ENCODE measurements at places on chromosomes 7 and 10.

DNA sequence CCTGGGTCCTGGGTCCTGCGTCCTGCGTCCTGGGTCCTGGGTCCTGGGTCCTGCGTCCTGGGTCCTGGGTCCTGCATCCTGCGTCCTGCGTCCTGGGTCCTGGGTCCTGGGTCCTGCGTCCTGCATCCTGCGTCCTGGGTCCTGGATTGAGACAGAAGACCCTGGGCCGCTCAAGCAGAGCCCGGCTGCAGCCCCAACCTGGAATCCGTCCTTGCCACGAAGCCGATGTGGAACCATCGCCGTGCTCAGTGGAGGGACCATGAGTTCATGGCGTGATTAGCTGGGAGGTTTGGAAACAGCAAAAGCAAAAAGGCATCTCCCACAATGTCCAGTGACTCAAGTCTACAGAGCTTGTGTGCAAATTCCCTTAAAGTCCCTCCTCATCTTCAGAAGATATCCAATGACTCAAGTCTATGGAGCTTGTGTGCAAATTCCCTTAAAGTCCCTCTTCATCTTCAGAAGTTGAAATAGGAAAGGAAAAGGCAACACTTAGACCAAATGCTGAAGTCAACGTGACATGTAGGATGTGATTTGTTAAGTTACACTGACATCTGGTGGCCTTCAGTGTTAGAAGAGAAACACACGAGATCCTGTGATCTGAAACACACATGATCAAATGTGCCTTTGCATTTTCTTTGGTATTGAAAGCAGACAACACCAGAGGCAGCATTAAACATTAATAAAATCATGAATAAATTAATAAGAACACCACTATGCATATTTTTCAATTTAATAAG lies 179.9 kb downstream of the PTPRN2 start:
- no peak for DNase-seq

DNA sequence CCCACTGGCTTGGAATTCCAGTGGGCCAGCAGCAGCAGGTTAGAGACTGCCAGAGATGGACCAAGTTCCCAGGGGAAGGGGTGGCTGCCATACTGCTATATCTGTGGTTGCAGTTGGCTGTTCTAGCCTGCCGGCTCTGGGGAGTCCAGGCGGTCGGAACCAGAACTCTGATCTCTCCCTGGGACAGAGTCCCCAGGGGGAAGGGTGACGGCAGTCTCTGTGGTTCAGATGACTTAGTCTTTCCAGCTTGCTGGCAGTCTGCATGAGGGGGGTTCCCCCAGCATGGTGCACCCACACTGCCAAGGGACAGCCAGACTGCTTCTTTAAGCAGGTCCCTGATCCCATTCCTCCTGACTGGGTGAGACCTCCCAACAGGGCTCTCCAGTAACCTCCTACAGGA lies 82.5 kb downstream of the C10orf90 start:
- no peak for DNase-seq

DNA sequence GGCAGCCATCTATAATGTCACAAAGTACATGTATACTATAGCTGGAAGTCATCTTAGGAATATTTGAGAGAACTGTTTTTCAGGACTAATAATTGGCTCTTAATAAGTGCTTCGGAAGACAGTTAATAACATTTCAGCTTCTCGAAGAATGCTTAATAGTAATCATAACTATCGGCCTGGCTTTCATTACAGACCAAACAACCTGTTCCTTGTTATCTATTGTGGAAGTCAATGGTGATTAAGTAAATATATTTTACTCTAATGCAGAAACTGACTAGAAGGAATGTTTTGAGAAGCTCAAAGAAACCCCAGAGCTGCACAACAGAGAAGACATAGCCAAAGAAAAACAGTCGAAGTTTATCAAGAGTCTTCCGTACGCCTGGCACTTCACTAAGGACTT lies 106.8 kb upstream of the FAM133B start:
- no peak for DNase-seq

- DNase-seq = no peak
These were observed 636.2 kb upstream of the LRRN3 start for GRCh38 chr7:110454713-110455112.

DNA sequence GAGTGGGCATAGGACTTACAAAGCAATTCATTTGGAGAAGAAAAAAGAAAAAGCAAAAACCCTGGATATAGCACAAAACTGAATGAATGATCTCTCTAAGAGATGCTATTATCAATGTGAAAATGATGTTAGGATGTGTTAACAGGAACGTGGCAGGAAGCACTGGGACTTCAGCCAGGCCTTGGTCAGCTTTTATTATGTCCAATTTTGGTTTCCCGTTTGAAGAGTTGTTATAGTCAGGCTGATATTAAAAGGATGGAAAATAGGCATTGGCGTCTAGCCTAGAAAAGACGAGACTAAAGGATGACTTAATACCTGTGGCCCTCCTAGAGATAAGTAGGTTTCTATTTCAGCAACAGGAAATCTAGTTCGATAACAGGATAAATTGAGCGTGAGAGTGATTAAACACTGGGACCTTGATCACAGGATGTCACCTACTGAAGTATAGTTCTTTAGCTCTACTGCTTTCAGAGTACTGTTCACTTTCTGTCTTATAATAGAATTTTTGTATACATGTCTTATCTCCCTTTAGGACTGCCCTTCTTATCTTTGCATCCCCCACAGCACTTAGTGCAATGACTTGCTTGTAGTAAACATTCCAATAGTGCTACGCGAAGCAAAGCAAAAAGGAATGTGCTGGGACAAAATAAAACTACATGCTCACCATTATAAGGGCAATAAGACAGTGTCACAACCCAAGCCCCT lies 99.8 kb upstream of the AGBL3 start:
- DNase-seq = no peak

DNA sequence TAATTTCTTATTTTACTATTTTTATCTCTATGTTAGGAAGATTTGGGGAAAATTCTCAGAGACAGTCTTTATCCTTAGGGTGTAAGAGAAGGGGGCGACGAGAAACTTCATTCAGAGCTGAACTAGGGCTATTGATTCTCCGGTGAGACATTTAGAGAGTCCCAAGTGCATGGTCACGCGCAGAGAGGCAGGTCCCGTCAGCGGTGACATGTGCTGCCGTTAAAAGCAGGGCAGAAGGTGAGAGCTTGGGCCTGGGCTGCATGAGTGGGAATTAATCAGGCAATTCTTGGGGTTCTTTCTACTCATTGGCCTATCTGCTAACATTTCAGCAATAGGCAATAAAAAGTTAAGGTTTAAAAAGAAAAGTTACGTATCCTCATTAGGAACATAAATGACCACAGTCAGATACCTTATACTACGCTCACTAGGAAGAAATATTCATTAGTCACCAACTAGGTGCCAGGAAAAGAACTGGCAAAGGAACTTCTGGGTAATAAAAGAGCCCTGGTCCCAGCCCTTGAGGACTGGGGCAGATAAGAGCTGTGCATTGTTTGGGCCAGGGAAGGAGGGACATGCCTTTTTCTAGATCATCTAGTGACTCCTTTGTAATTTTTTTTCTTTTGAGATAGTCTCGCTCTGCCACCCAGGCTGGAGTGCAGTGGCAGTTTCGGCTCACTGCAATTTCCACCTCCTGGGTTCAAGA lies 21.2 kb downstream of the PRKCQ start:
- no peak for DNase-seq

- no peak for DNase-seq
These were observed 59.7 kb upstream of the HABP2 start for GRCh38 chr10:113493195-113493594.

DNA sequence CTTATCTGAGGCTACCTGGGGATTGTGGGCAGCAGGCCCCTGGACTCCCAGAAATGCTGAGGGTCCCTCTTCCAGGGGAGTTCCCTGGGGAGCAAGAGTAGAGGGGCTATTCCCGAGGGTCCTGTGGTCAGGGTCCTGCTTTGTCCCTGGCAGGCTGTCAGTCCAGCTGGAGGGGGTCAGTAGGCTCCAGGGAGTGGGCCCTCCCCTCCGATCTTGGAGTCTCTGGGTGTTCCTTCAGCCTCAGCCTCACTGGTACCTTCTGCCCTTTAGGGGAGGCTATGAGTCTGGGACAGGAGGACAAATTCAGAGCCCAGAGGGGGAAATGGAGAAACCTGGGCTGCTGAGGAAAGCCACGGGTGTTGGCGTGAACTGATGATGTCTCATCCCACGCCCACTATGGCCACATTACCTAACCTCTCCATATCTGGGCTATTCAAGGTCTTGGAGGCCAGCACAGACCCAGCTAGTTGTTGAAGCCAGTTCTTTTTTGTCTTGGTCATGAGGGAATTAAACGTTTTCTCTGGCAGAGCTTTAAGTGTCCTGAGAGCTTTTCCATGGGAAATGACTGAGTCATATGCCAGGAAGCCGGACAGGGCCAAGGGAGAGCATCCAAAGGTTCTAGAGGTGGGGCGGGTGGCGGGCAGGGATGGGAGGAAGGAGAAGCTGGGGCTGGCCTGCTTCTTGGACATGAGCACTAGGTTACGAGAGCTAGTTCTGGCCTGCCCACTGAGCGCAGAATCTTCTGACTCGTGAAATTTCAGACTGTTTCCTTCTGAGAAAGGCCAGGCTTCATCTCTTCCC lies 6.2 kb downstream of the CALHM2 start:
- no peak for DNase-seq

- no peak for DNase-seq
These were observed 24.9 kb upstream of the TNRC18 start for GRCh38 chr7:5448378-5449037.

DNA sequence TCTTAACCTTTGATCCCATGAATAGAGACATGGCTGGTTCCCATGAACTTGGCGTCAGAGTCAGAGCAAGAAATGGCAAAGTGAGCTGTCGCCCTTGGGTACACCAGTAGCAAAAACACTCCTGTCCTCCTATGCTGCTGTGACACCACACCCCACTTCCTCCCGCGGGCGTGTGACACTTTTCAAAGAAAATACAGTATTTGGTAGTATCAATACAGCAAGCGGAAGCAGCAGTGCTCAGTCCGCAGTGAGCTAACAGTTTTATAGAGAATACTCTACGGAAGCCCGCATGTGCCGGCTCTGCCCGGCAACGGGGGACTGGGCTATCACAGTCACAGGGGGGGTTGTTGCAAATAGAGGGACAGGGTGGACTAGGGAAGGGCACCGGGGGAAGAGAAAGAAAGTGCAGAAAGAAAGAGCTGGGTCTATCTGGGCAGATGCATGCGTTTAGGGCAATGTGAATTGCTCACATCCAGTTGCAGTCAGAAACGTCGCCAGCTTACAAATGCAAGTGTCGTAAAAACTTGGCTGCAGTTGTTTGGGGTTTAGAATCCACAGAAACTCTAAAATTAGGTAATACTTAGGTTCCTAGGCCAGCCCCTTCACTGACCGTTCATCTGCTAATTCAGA lies 49.8 kb downstream of the PRKCQ start:
- no peak for DNase-seq

GRCh38 chr7:38731215-38731614 lies 100.0 kb upstream of the AMPH start:
- DNase-seq = no peak

DNA sequence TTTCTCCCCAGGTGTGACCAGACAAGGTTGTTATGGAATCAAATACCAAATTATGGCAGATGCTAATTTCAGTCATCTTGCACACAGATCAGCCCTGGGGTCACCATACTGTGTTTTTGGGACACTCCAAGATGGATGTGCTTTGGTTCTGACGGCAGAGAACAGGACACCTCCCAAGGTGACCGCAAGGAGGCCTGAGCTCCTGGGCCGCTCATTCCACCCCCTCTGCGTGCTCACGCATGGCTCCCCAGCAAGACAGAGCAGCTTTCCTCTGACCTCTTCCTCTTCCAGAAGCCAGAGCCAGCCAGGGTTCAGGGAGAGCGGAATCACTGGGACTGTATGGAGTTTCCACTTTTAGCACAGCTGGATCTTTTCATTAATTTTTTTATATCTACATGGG lies 402.8 kb downstream of the DNAJB6 start:
- no peak for DNase-seq

DNA sequence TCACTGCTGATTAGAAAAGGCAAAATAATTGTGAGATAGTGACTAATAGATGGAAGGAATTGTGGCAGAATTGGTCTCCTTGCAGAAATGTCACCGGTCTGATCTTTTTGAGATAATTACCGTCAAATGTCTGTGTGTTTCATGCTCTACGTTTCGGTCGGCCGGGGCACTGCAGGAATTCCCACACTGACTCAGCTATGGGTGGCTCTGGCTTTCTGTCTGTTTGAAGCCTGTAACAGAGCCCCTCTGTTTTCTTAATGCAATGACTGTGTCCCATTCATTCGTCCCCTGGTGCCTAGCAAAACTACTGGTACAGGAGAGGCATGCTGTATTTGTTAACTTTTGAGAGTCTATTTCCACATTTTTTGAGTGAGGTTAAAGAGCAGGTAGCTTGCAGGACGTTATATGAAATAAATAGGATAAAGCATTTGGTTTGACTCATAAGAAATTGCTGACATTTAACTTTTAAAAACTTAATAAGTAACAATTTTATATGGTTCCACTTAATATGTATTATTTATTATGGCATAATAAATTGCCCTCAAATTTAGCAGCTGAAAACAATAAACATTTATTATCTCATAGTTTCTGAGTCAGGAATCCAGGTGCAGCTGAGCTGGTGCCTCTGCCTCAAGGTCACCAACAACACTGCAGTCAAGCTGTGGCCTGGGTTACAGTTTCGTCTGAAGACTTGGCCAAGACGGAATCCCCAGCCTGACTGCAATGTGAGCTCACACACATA lies 53.3 kb upstream of the CTBP2 start:
- DNase-seq = no peak

GRCh38 chr7:84085998-84086397 lies 108.6 kb downstream of the SEMA3A start:
- no peak for DNase-seq

GRCh38 chr10:81031774-81032173 lies 494.1 kb downstream of the SH2D4B start:
- no peak for DNase-seq

DNA sequence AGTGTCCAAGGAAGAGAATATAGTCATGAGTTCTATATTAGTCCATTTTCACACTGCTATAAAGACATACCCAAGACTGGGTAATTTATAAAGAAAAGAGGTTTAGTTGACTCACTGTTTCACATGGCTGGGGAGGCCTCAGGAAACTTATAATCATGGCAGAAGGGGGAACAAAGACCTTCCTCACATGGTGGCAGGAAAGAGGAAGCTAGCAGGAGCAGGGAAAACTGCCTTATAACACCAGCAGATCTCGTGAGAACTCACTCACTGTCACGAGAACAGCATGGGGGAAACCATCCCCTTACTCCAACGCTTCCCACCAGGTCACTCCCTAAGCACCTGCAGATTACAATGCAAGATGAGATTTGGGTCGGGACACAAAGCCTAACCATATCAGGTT lies 139.0 kb upstream of the ZNF438 start:
- no peak for DNase-seq

Data from BE2C (cell line).